ENCODE measurements at places on chromosomes 7 and 10. TPM values are rescaled to one million over a fixed set of nuclear protein-coding genes. Genes with fewer than 3 reads are reported as not detected.

- DNase-seq: no peak
Observed at GRCh38 chr7:137895301-137896221, 48.8 kb upstream of the DGKI start.

DNA sequence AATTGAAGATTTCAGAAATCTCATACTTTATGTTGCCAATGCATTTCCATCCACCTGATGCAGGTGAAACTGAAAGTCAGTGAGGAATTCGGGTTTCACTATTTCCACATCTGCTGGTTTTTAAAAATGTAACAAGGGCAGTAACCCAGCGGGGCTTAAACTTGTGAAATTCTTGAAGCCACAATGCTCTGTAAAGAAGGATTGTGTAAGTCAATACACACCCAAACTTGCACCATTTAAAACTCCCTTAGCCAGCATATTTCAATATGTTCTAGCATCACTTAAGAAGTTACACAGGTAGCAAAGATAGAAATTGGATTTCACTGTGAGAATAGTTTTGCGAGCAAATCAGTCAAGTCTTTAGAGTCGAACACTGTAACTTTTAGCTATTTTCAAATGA lies 386.1 kb downstream of the PLXDC2 start:
- DNase-seq: no peak

DNA sequence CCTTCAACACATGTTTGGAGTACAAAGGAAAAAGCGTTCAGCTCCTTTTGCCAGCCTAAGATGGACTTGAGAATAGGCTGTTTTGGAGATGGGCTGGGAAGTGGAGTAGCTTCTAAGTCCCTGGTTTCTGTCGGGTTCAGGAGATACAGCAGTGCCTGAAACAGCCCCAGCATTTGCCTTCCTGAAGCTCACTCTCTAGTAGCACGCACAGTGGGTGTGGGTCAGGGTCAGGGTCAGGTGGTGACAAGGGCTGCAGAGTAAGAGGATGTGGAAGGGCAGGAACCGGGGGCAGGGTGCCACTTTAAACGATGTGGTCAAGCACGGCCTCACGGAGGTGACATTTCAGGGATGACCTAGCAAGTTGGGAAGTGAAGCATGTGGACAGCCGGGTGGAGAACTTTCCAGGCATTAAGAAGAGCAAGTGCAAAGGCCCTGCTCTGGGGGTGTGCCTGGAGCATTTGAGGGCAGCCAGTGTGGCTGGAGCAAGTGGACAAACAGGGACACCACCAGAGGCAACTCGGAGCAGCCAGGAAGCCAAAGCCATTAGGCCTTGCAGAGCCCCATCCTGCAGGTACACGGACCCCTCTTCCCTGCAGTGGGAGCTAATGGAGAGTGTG lies 382.2 kb upstream of the ZMIZ1 start:
- DNase-seq: no peak

The MBLAC1 gene
- total RNA-seq: 2.3 TPM

DNA sequence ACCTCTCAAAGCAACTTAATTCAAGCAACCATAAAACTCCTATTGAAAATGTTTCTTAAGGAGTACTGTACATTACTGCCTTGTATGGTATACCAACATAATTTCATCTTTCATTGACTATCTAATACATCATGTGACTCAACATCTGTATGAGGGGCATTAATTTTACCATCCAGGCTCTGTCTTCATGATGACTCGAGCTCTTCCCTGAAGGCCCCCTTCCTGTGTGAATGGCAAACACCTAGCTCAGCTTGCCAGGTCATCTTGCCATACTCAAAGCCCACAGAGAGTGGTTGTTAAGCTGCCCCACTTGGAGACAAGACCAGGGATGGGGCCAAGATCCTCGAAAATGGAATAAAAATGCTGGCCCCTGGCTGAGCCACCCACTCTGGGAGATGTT lies 82.4 kb downstream of the SGMS1 start:
- no peak for DNase-seq

GRCh38 chr7:108875139-108875538 lies 305.5 kb downstream of the DNAJB9 start:
- no peak for DNase-seq

The PRKAR2B gene
- 3.7 TPM for total RNA-seq

The CCDC172 gene
- total RNA-seq: not detected

- DNase-seq: peak; percentile 16
Observed at GRCh38 chr7:88789480-88790064, 6.0 kb downstream of the TEX47 start.

- DNase-seq: no peak
Observed at GRCh38 chr10:11243425-11244222, 226.0 kb downstream of the CELF2 start.

DNA sequence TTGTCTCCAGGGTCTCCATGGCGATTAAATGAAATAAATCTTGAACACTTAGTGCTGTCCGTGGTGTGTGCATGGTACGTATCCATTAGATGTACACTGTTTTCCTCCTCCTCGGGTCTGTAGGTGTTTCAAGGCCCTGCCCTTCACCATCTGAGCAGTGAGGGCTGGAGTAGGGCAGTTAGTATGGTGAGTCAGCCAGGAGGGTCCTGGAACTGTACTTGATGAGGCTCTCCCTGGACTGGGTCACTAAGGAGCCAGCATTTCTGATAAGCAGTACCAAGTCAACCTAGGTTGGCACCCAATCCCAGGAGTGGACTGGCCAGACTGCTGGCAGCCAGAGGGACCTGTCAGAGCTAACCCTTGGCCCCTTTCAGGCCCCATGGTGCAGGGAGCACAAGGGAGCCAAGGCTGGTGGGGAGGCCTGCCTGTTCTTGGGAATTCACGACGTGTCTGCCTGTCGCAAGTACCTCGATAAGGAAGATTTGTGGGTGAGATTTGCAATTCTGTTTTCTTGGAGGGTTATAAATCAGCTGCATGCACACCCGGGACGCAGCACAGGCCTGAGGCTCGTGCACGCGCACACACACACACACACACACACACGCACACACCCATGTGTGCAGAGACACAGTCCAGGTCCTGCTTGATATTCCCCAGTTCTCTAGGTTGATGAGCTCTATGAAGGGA lies 114.2 kb downstream of the ZMIZ1 start:
- DNase-seq: no peak

- no peak for DNase-seq
Observed at GRCh38 chr7:149238051-149238450, 1.4 kb upstream of the ZNF212 start.

The WDFY4 gene
- total RNA-seq: 1.2 TPM

The VDAC2 gene
- total RNA-seq: 186 TPM

- DNase-seq: peak; percentile 39
Observed at GRCh38 chr7:23721456-23721855, 11.4 kb downstream of the STK31 start.

GRCh38 chr7:370775-371118 lies 80.8 kb downstream of the FOXL3 start:
- DNase-seq: no peak

The NPY4R2 gene
- not detected for total RNA-seq

The WNT16 gene
- 0.18 TPM for total RNA-seq

Data from muscle of leg (tissue), 16 donors.